ENCODE measurements at places on chromosomes 5 and 9.

DNA sequence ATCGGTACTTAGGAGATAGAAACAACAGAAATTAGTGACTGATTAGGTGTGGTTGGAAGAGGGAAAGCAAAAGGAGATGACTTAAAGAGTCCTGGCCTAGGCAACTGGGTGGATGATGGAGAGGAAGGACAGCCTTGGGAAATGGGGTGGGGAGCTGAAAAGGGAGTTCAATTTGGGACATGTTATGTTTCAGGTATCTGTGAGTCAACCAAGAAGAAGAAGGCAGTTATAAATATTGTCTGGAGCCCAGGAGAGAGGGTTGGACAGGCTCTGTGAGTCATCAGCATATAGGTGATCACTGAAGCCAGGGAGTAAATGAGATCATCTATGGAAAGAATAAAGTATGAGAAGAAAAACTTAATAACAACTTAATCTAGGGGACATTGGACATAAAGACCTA, 357.7 kb downstream of the NPR3 start:
- DNase-seq = no peak

DNA sequence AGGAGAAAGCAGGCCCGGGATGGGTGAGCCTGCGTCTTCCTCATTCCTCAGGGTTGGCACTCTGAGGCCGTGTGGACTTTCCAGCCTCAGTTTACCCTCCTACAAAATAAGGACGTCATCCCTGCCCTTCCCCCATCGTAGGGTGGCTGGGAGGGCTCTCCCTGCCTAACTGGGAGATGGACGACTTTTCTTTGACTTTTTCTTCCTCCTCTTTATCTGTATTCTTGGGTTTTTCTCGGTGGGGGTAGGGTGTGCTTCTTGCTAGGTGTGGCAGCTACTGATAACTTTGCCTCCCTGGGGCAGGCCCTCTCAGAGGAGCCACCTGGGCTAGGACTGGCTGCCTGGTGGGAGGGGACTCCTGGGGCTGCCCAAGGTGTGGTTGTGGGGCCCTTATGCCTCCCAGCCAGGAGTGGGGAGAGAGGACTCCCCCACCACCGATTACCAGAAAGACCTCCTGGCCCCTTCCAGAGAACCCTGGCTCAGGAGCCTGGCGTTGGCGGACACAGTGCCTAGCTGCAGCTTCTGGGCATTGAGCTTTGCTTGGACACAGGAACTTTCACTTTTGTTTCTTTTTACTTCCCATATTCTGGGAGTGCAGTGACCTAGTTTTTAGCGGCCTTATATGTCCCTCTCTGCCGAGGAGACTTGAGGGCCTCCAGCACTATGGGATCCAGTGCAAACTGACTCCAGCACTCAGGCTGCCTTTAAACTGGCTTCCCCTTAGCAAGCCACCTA, 6.1 kb downstream of the GLIPR2 start:
- no peak for DNase-seq

- peak; percentile 7 for DNase-seq
Observed at GRCh38 chr5:69368458-69369339, 621 bp downstream of the AK6 start.

DNA sequence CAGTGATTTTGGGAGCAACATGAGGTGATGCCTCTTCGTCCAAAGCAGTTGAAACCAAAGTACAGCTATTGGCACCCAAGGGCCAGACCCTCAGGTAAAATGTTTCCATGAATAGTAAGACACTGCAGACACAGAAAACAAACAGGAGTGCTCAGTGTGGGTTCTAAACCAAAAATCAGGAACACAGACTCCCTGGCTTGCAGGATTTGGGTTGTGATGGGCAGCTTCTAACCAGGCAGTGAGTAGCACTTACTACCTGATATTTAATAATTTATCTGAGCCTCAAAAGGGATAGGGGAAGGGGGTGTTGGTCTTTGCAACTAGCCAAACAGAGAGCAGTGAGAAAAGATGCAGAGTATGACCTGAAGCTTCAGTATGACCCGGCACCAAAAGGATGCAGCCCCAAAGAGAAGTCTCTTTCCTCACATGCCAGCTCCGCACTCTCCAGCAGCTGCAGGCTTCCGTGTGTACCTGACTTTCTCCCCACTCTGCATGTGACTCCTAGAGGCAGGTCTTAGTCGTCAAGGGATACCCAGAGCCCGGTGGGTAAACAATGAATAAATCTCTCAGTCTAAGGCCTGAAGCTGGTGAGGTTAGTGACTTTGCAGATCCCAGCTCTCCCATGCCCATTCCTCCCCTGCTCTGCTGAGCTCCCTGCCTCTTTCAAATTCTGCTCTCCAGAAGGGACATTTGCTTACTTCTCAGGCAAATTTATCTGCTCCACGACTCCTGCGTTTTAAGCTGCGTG, 105.4 kb upstream of the SPOCK1 start:
- no peak for DNase-seq

- no peak for DNase-seq
Observed at GRCh38 chr5:67375606-67376005, 179.0 kb upstream of the CD180 start.

GRCh38 chr5:36073595-36074216, 7.0 kb upstream of the UGT3A2 start:
- DNase-seq = no peak

- DNase-seq = no peak
Observed at GRCh38 chr5:3592298-3592697, 3.3 kb upstream of the IRX1 start.

DNA sequence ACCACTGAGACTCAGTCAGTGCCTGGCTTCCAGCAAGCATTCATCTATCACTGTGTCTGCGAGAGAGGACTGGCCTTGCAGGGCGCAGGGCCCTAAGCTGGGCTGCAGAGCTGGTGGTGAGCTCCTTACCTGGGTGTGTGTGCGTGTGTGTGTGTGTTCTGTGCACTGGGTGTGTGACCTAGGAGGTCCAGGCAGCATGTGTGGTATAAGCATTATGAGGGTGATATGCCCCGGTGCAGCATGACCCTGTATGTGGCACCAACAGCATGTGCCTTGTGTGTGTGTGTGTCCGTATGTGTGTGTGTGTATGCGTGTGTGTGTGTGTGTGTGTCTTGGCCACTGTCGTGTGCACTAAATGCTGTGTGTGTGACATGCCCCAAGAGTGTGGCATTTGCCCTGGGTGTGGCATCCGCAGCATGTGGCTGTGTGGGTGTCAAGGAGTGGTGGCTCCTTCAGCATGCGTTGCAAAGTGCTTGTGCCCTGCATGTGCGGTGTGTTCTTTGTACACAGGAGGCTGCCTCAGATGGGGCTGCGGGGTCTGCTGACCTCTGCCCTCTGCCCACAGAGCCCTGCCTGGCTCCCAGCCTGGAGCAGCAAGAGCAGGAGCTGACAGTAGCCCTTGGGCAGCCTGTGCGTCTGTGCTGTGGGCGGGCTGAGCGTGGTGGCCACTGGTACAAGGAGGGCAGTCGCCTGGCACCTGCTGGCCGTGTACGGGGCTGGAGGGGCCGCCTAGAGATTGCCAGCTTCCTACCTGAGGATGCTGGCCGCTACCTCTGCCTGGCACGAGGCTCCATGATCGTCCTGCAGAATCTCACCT, 3.3 kb downstream of the FGFR4 start:
- no peak for DNase-seq

- DNase-seq = peak; percentile 44
Observed at GRCh38 chr5:38994324-38994927, 79.8 kb downstream of the RICTOR start.

- no peak for DNase-seq
Observed at GRCh38 chr9:83583151-83584014, 39.6 kb upstream of the IDNK start.

GRCh38 chr5:113548396-113548795, 34.9 kb downstream of the YTHDC2 start:
- DNase-seq = no peak

DNA sequence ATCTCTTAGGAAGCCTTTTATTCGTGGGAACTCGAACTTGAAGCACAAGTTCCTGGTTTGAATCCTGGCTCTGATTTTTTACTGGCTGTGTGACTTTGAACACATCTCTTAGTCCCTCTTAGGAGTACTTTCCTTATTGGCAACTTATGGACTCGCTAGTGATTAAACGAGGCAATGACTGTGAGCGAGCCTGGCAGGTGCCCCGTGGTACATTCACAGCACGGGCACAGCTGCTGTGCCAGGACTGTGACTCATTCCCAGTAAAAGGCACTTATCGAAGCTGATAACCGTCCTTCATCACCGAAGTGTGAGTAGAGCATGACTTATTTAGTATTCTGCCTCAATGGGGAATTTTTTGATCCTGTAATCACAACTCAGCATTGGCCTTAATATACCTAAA, 22.7 kb downstream of the CFAP90 start:
- DNase-seq = no peak
